ENCODE measurements at places on chromosomes 3 and 15.

DNA sequence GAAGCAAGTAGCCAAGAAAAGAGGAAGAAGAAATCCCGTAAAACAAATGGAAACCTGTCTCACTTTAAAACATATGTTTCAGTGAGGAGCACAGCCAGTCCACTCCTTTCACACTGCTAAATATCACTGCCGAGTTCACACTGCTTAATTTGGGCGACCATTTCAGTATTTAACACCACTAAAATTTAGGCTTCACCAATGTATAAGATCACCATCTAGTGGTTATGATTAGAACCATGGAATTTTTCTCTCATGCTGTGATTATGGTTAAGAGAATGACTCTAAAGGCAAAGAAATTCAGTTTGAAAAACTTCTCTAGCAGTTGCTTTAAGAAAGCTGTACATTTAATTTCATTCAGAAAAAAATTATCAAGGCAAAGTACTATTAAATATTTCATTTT, 16.6 kb downstream of the SLC4A7 start:
- no peak for DNase-seq

GRCh38 chr3:151091685-151092345, 6.4 kb downstream of the MED12L start:
- no peak for DNase-seq

DNA sequence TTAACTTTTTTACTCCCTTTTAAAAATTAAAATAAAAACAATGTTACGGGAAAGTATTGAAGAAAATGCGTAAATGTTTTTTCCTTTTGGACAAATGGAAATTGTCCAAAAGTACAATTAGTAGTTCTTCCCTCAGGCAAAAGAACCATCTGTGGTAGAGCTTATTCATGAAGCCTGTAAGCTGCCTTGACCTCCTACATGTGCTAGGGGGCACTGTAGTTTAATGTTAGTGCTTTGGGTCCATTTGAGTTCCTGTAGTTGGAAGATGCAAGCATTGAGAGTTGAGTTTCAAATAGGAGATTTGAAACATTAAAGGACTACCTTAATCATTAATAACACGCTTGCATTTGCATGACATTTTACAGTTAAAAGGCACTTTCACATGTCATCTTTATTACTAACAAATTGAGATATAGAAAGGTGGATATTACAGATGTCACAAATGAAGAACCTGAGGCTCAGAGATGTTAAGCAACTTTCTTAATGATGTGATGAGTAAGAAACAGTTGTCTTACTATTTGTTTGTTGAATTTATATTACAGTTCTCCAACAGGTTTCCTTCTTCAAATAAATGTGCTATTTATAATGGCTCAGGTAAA, 1.8 kb upstream of the ZNF385D start:
- DNase-seq = no peak

- no peak for DNase-seq
These were observed 372.6 kb upstream of the NR2F2 start for GRCh38 chr15:95957861-95958260.

DNA sequence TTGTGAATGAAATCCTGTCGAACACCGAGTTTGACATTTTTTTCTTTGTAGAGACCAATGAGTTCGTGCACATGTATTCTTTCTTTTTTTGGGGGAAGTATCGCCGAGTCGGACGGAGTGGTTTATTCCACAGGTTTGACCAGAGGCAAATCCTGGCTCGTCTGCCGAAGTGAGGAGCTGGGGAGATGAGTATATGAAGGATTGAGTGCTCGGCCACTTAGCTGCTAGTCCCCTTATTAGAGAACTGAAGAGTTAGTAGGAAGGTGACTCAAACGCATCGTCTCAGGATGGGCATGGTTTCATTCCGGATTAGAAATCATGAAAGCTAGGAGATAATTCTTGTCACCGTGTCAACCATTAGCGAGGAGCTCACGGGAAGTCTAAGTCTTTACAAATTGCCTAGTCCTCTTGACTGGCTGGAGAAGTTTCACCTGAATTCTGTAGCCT, 154.7 kb upstream of the GOLIM4 start:
- no peak for DNase-seq

GRCh38 chr3:64164349-64164748, 60.9 kb downstream of the PRICKLE2 start:
- DNase-seq = no peak

DNA sequence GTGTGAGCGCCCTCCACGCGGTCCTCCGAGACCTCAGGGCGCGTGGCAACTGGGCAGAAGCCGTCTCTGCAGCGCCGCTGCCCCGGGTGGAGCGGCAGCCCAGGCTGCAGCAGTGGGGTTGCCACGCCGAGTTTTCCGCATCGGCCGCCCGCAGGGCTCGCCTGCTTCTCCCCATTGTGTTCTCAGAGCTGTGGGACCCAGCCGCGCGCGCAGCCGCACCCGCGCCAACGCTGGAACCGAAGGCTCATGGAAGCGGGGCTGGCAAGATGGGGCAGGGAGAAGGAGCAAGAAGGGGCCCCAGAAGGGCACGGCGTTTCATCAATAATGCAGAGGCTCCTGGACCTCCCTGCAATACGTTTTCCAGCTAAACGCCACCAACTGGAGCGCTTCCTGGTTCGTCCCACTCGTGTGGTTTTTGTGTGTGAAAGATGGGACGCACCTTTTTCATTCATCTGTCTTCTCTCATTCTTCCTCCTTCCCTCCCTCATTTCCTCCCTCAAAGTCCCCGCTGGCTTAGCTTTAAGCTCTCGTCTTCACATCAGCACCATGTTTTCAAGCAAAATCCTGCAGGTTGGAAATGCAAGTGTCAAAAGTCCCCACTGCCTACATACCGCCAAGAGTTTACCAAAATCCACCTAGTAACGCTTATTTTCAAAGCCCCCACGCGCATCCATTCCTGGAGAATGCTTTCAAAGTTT, 1.2 kb downstream of the ROBO1 start:
- DNase-seq = no peak

DNA sequence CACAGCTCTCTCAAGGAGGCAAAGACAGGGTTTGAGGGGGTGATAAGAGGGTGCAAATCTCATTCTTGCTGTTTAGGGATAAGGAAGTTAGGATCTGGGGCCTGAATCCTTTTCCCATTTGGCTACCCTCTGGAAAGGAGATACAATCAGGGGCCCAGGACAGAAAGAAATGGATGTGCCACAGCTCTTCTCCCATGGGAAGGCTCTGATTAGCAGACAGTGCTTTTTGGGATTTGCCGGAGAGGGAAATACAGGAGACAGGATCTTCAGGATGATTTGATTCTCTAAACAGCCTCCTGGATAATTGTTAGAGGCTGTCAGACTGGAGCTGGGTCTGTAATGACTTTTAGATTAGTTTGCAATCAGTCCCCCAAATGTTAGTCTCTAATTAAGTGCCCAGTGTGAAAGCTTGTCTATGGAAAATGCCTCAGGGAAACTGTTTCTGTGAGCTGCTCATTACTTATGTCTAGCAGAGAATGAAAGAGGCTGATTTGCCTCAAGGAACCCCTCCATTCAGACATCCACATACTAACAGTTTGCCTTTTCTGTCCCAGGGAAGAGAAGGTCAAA, 67.6 kb downstream of the COL6A5 start:
- no peak for DNase-seq

DNA sequence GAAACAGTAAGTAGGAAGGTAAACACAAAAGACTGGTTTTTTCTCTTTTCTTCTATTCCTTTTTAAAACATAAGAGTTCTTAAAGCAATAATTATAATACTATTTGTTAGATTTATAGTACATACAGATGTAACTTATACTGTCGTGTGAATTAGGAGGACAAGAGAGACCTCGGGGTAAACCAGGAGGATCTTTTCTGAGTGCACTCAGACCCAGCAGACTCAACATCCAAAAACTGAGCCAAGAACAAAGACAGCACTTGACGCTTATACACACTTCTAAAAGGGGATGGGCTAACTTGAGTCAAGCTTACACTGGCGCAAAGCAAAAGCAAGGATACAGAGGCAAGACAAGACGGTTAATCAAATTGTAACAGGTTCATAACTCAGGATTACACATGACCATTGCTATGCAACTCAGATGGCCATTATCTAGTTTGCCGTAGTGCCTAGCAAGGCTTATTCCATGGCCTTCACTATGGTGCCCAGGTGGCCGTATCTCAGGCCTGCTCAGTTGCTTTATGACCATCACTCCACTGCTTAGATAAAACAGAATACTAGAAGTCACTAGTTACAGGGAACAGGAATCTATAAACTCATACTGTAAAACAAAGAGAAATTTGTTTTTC, 18.6 kb downstream of the MTHFS start:
- DNase-seq = no peak

DNA sequence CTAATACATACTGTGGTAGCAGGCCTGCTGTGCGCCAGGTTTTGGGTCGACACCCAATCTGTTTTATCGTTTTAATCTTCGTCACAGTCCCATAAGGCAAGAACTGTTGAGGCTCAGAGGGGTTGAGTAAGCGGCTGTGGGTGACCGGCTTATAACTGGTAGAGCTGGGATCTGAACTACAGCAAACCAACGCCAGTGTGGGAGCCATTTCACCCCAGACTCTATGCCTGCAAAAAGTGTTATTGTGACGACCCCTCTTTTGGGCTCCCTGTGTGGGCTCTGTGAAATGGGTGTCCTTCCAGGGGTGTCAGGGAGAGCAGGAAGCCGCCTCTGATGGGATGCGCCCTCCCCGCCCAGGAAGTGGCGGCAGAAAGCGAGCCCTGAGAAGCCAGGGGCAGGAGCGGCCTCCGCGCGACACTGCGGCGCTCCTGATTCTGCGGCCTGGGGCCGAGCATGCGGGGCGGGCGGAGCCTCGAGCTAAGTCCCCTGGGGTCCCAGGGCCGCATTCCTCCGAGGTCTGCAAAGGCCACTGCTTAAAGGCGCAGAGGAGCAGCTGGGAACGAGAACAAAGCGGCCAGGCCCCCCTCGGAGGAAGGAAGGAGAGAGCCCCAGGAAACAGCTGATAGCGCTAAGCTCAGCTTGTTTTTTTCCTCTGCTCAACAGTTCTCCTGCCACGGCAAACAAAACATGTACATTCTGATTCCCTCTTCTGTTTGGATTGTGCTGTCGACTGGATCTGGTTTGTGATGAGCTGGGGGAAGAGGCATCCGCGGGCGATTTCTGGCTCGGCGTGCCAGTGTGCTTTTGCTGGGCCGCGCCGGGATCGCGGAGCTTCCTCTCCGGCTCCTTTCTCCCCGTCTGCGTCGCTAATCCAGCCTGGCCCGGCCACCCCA, 33.9 kb downstream of the GRK7 start:
- DNase-seq = peak; percentile 83

GRCh38 chr15:43204016-43204901, 16.6 kb downstream of the EPB42 start:
- DNase-seq = peak; percentile 71

- DNase-seq = peak; percentile 41
These were observed 418.9 kb upstream of the NAALADL2 start for GRCh38 chr3:174440253-174440701.

GRCh38 chr15:33735637-33736247, 232.6 kb upstream of the CHRM5 start:
- no peak for DNase-seq

DNA sequence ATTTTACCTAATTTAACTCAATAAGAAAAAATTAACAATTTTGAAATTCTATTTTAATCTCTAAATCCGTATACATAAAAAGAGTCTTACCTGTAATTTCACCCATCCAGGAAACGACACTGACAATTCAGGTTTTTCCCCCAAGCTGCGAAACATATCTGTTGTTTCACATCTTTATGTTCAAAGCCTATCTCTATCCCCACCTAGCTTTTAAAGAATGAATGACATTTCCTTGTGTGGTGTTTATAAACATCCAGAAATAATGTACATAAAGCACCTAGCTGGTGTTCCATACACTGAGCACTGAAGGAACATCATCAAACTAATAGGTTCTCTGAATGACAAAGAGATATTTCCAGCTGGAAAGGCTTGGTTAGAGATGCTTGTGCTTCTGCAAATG, 867.8 kb downstream of the SQOR start:
- DNase-seq = no peak

DNA sequence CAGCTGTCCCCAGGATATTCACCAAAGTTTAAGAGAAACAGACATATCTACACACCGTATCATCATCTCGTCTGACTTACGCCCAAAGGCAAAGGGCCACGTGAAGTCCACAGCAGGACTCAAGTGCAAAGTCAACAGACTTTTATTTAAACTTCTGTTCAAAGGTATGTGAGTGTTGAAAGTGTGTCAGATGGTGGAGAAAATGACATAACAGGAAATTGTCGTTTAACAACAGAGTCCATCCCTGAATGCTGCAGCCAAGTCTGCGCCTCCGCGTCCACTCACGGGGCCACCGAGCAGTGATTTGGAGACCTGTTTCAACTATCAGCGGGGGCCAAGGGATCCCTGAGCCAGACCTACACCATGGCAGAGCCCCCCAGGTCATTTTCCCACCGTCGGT, 165.6 kb downstream of the XXYLT1 start:
- DNase-seq = peak; percentile 46

GRCh38 chr3:47057212-47057671, 77.8 kb downstream of the NBEAL2 start:
- DNase-seq = no peak

- no peak for DNase-seq
These were observed 11.0 kb upstream of the MAP4 start for GRCh38 chr3:48026951-48027908.

GRCh38 chr3:127082066-127082465, 99.2 kb downstream of the PLXNA1 start:
- no peak for DNase-seq

- no peak for DNase-seq
These were observed 42.5 kb downstream of the RUBCN start for GRCh38 chr3:197694251-197694650.

- DNase-seq = no peak
These were observed 72.8 kb upstream of the ITGA11 start for GRCh38 chr15:68504681-68505170.

DNA sequence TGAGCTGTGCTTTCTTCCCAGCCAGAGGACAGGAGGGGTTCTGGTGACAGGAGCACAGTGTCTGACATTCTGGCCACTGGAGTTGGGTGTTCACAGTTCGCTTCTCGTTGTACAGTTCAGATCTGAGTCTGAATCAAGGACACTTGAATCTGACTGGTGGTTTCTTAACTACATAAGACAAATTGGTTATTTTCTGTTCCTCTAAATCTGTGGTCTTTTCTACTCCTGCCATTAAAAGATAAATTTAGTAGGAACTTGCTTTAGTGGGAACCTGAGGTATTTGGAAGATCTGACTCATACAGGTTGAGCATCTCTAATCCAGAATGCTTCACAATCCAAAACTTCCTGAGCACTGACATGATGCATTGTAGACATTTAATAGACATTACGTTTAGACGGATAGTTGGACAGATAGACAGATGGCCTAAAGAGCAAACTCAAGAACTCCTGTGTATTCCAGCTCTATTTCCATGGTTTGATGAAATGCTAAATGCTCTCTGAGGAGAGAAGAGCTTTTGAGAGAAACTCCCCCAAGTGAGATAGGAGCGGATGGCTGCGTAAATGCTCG, 71.0 kb downstream of the CCK start:
- no peak for DNase-seq
